ENCODE measurements at places on chromosomes 11 and 22.

GRCh38 chr22:22820076-22820475 is 67.5 kb upstream of the IGLL5 start:
- DNase-seq, result no peak

DNA sequence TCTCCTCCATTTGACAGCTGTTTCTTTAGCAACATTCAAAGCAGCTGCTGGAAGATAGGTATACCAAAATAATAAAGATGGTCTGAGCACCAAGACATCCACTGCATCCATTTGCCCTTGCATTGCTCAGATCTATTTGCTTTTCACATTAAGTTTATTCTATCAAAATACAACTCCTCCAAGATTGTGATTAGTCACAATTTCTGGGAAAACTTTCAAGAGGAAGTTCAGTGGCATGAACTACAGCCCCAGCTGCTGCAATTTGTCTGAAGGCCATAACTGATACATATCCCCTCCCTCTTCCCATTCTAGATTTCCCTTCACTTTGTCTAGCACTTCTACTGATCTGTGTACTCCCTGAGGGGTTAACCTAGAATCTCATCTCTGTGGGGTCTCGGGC is 117.5 kb upstream of the CEP126 start:
- no peak for DNase-seq

DNA sequence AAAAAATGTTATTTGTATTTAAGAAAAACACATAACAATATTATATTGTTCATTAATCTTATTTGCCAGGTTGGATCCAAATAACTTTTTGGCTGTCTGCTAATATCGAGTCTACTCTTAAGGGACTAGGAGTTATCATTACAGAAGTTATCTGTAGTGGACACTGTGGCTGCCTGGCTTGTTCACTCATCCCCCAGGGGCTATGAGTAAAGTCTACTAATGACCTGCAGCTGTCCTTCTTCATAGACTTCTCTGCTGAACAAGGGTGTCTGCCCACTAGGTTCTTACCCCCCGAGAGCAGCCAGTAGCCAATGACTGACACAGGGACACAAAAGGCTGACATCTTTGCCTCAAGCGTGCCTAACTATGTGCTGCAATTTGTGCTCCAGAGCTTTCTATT is 69.7 kb downstream of the APIP start:
- no peak for DNase-seq

GRCh38 chr22:17627961-17628405 is 566 bp downstream of the ATP6V1E1 start:
- DNase-seq, result no peak

DNA sequence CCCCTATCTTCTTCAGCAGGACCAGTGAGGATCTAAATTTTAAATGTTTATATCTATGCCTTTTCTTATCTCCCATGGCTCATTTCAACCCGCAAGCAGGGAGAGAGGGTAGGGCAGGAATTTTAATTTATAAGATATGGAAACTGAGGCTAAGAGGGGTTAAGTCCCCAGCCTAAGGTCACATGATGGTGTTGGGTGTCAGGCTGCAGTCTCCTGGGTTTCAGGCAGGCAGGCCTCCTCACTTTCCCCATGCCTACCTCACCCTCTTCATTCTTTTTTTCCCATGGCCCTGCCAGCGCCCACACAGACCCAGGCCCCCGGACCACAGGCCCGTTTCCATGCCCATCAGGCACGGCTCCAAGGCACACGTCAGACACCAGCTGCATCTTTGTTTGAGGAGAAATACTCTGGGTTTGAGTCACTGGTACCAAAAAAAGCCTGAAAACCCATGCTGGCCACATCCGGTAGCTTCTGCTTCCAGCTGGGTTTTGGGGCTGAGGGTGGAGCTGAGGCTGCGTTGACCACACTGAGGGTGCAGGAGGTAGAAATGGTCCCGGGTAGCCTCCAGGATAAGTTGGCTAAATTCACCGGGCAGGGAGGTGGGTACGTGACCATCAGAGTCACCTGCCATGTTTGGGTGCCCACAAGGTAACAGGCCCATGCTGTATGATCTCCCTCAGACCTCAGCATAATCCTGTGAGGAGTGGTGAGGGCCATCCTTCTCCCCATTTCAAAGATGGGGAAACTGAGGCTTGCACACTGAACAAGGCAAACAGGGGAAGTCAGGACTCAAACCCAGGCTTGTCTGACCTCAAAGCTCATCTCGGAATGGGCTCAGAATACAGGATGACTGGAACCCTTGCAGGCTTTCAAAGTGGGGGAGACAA is 7.5 kb downstream of the CRYBB1 start:
- DNase-seq, result peak; percentile 64

DNA sequence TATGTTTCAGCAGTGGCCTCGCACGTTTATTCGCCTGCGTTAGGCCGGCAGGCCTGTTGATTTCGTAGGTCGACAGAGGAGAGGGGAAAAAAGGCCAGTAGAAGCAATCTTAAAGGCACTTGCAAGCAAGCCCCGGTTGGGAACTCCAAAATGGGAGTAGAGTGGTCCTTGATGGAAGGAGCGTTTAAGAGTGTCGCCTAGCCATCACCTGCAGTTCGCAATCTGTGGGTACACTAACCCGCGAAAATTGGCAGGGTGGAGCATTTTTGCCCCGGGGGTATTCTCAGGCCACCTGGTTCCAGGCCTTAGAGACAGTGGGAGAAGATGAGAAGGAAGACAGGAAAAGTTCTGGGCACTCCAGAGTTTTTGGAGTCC is 1.1 kb downstream of the EWSR1 start:
- no peak for DNase-seq

All from H54 (cell line).